ENCODE measurements at places on chromosomes 3 and 15. TPM values are rescaled to one million over a fixed set of nuclear protein-coding genes. Genes with fewer than 3 reads are reported as not detected.

SLC27A2 gene
- polyA plus RNA-seq = 3.6 TPM

FETUB gene
- not detected for polyA plus RNA-seq

GOLGA6L4 gene
- polyA plus RNA-seq = 0.53 TPM

MRPL47 gene
- polyA plus RNA-seq = 26.1 TPM

PPARG gene
- 0.06 TPM for polyA plus RNA-seq

LRRC31 gene
- not detected for polyA plus RNA-seq

GRCh38 chr3:172270557-172271166 lies 177.6 kb downstream of the GHSR start:
- no peaks in the 10 kb centered on the region for H3K4me1 ChIP-seq
- no peak overlapping the region for H3K27ac ChIP-seq
- H3K4me3 ChIP-seq = no peak overlapping the region
- no peak for DNase-seq

DNA sequence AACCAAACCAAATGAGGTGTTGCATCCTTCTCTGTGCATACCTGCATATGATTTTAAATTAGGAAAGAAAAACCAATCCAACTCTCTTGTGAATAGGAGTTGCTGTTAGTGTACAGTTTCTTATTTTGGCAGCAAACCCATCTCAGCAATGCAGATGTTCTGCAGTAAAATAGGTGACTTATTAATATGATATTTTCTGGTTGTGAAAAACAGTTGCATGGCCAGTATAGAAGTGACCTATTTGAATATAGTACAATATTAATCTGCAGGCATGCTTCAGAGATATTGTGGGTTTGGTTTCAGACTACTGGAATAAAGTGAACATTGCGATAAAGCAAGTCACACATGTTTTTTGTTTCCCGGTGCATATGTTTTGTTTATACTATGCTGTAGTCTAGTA lies 42.2 kb downstream of the AKAP13 start:
- no peak for DNase-seq
- no peaks in the 10 kb centered on the region for H3K36me3 ChIP-seq
- no peak overlapping the region for H3K4me3 ChIP-seq
- H3K27ac ChIP-seq = no peak overlapping the region
- H3K4me1 ChIP-seq = no peaks in the 10 kb centered on the region

DNA sequence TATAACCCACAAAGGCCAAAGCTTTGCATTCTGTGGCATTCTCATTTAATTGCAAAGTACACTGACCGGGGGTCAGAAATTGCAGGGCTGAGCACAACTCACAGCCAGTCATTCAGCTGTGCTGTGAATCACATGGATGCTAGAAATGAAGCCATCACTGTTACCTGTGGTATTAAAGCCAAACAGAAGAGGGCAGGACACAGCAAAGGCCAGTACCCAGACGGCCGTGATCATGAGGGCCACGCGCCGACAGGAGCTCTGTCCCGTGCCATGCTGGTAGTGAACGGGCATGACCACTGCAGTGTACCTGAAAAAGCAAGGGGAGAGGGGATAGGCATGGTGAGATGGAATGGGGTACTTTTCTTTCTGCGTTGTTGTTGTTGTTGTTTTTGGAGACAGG lies 31.6 kb downstream of the DRD3 start:
- H3K4me1 ChIP-seq = peaks cover 6% of the 10 kb centered on the region
- H3K27ac ChIP-seq = no peak overlapping the region
- peak; percentile 50 for DNase-seq
- no peak overlapping the region for H3K4me3 ChIP-seq

GRCh38 chr3:11724615-11725339 lies 81.1 kb upstream of the VGLL4 start:
- no peaks in the 10 kb centered on the region for H3K27me3 ChIP-seq
- H3K4me3 ChIP-seq = no peak overlapping the region
- H3K36me3 ChIP-seq = no peaks in the 10 kb centered on the region
- no peak for DNase-seq

DNA sequence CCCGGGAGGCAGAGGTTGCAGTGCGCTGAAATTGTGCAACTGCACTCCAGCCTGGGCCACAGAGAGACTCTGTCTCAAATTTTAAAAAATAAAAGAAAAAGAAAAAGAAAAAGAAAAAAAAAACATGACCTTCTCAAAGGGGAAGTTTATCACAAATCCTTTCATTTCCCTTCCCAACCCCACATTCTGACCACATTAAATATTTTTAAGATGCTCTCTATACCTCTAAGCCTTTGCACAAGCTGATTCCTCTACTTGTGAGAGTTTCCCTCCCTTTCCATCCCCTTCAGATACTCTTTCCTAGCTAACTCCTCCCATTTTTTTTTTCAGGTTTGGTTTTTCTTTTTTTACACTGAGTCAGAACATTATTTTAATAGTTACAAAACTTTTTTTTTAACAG lies 4.0 kb downstream of the HIGD1A start:
- DNase-seq = no peak
- H3K4me3 ChIP-seq = no peak overlapping the region
- no peaks in the 10 kb centered on the region for H3K27me3 ChIP-seq
- no peaks in the 10 kb centered on the region for H3K36me3 ChIP-seq

DNA sequence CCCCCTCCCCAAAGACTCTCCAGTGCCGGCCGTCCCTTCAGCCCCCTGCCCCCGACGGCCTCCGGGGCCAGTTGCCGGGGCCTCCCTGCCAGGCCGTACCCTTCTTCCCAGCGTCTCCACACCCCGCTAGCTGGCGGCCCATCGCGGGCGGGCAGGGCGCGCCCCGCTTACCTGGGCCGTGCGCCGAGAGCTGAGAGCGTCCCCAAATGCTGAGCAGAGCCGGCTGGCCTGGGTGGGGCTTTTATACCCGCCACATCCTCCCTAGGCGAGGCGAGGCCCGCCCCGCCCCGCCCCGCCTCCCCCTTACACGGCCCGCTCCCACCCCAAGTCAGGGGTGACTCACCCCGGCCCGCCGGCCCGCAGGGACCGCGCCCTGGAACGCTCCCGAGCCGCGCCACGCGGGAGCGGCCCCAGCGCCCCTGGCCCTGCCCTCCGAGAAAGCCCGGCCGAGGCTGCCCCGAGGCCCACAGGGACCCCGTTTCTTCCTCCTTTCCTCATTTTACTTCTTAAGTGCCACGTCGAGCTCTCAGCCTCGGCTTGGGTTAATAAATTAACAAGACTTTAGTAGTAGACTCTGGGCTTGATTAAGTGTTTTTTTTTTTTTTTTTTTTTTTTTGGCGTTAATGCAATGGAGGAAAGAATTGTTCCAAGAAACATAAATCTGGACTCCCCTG lies at the start of gene ANXA2:
Gene ANXA2, minus strand, starts transcription at position 215 of the 674 bp plus-strand sequence. CDS start 11,911 bp downstream, outside the sequence.
- no peak for DNase-seq
- no peaks in the 10 kb centered on the region for H3K27me3 ChIP-seq
- peaks cover 13% of the 10 kb centered on the region for H3K36me3 ChIP-seq
- peaks cover 18% of the 10 kb centered on the region for H3K4me1 ChIP-seq

DNA sequence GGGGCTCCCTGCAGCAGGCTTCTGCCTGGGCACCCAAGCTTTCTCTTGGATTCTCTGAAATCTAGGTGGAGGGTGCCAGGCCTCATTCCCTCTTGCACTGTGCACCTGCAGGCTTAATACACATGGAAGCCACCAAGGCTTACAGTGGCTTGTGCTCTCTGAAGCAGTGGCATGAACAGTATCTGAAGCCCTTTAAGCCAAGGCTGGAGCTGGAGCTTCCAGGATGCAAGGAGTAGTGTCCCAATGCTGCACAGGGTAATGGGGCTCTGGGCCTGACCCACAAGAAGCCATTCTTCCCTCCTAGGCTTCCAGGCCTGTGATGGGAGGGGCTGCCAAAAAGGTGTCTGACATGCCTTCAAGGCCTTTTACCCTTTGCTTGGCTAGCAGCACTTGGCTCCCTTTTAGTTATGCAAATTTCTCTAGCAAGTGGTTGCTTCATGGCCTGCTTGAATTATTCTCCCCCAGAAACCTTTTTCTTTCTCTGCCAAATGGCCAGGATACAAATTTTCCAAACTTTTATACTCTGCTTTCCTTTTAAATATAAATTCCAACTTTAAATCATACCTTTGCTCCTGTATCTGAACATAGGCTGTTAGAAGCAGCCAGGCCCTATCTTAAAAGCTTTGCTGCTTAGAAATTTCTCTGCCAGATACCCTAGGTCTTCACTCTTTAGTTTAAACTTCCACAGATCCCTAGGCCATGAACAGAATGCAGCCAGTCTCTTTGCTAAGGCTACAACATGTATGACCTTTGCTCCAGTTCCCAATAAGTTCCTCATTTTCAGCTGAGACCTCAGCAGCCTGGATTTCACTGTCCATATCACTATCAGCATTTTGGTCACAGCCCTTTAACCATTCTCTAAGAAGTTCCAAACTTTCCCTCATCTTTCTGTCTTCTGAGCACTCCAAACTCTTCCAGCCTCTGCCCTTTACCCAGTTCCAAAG lies 201.1 kb upstream of the LRRFIP2 start:
- H3K27me3 ChIP-seq = no peaks in the 10 kb centered on the region
- no peak overlapping the region for H3K27ac ChIP-seq
- H3K4me3 ChIP-seq = no peak overlapping the region
- H3K36me3 ChIP-seq = no peaks in the 10 kb centered on the region
- peak; percentile 51 for DNase-seq
